ENCODE measurements at places on chromosomes 6 and 20.

- no peak for DNase-seq
Measured at GRCh38 chr20:21234806-21235483, 68.2 kb upstream of the XRN2 start.

DNA sequence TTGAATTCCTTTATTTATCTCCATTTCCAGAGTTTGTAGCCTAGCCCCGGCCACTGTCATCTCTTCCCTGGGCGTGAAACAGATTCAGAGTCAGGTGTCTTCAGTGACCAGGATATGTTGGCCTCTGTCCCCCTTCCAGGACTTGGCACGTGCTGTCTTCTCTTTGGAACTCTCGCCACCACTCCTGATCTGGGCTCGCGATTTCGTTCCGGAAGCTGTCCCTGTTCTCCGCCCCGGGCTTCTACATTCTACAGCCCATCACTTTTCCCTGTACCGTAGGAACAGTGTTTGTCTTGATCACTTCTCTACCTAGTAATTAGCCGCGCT is 739 bp downstream of the GSS start:
- DNase-seq = no peak

DNA sequence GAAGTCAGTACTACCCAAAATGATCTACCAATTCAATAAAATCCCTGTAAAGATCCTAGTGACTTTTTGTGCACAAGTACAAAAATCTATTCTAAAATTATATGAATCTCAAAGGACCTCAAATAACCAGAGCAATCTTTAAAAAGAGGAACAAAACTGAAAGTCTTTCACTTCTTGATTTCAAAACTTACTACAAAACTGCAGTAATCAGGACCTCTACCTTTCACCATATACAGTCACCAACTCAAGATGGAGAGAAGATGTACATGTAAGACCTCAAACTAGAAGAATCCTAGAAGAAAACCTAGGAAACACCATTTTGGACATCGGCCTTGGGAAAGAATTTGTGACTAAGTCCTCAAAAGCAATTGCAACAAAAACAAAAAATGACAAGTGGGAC is 109.5 kb upstream of the CD93 start:
- DNase-seq = no peak

DNA sequence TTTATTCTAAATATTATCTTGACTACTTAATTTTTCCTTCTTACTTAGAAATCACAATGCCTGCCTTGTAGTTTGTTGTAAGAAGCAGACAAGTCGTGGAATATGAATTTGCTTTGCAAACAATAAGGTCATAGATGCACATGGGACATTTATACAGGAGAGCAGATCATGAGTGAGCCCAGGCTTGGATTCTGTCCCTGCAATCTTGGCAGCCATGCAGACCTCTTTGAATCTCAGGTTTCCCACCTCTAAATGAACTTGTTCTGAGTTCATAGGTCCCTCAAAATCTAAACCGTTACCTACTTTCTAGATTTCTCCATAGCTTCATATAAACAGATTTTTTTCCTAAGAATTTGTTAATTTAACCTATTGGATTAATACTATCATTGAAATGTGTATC is 19.5 kb downstream of the KIAA0408 start:
- no peak for DNase-seq

DNA sequence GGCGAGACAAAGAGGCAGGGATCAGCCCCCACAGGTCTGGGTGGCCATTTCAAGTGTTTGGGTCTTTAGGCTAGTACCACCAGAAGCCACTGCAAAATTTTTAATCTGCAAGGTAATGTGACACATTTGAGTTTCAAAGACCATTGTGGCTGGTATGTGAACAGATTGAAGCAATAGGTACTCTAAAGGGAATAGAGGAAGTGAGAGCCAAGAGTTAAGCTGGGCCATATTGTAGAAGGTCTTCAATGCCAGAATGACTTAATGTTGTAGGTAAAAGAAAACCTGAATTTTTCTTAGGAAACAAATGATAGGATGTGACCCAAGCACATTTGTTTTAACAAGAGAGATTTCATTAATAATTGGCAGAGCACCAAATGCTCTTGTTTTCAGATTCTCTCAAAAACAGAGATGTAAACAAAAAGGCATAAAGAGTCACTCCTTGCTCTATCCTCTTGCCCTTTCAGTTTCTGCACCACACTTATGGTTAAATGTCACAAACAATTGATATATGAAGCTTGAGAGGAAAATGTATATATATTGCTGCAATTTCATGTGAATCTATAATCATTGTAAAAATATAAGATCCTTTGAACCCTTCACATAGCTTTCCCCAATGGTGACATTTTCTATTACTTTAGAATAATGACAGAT is 307.1 kb upstream of the PLN start:
- DNase-seq = no peak

DNA sequence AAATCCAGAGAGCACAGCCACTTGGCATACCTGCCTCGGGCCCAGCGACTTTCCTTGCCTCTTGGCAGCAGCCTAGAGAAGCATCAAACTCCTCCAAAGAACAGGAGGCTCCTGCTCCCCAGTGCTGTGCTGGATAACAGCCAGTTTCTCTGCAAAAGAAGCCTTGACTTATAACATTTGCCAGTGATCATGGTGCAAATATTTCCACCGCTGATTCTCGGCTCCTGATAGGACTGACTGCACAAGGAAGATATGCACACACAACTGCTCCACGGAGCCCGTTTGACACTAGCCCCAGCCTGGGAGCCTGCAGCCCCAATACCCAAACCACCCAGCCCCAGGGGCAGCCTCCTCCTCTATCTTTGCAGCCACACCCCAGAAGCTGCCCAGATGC is 17.5 kb downstream of the ACSS1 start:
- no peak for DNase-seq

GRCh38 chr6:154112181-154112809 is 73.3 kb downstream of the OPRM1 start:
- no peak for DNase-seq

GRCh38 chr20:34703424-34704176 is 544 bp upstream of the TP53INP2 start:
- DNase-seq = no peak

DNA sequence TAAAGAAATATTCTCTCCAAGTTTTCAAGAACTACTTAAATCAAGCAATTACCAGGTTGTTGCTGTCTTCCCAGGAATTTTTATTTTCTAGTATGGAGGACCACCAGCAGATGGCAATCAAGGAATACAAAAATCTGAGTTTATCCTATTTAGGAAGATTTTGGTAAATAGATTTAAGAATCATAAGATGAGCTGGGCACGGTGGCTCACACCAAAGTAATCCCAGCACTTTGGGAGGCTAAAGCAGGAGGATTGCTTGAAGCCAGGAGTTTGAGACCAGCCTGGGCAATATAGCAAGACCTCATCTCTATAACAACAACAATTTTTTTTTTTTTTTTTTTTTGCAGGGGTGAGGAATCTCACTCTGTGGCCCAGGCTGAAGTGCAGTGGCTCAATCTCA is 19.3 kb upstream of the SEC63 start:
- DNase-seq = no peak

DNA sequence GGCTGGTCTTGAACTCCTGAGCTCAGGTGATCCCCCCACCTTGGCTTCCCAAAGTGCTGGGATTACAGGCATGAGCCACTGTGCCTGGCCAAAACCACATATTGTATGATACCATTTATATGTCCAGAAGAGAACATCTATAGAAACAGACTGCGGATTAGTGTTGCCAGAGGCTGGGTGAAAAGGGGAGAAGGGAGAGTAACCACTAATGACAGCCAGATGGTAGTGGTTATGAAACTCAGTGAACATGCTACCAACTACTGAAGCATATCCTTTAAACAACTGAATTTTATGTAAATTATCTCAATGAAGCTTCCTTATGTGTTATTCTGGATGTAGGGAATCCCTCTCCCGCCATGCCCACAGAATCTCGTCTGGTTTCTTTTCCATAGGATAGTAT is 15.7 kb downstream of the SLC23A2 start:
- DNase-seq = no peak

- DNase-seq = no peak
Measured at GRCh38 chr20:35954907-35955251, 577 bp upstream of the SCAND1 start.

GRCh38 chr6:5937169-5937909 is 69.4 kb downstream of the NRN1 start:
- no peak for DNase-seq

GRCh38 chr6:127784468-127784867 is 116.4 kb downstream of the THEMIS start:
- no peak for DNase-seq

DNA sequence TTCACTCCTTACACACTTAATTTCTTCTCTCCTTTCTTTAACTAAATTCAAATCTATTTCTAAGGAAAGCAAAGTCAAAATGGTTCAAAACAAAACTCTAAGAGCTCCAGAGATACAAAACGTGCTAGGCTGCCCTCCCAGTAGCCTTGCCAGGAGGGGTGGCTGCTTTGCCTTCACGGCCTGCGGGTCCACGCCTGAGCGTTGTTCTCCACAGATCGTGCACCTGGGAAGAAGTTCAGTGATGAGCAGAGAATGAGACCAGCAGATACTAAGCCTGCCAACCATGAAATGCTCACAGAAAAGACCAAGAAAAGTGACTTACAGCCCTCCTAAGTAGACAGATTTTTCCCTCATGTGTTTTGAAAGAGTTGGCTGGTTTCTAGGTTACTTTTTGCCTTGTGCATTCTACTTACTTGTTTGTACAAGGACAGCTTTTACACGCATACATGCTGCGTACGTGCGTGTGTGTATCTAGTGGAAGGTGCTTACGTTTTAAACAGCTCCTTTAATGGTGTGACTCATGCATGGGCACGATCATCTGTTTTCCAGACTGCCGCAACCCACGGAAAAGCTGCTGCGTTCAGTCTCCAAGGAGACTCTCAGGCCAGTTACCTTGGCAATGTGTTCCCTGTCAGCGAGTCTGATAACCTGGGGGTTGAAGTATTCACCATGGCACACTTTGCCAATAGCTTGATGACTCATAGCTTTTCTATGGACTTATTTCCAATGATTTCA is 32.4 kb upstream of the PBOV1 start:
- no peak for DNase-seq

DNA sequence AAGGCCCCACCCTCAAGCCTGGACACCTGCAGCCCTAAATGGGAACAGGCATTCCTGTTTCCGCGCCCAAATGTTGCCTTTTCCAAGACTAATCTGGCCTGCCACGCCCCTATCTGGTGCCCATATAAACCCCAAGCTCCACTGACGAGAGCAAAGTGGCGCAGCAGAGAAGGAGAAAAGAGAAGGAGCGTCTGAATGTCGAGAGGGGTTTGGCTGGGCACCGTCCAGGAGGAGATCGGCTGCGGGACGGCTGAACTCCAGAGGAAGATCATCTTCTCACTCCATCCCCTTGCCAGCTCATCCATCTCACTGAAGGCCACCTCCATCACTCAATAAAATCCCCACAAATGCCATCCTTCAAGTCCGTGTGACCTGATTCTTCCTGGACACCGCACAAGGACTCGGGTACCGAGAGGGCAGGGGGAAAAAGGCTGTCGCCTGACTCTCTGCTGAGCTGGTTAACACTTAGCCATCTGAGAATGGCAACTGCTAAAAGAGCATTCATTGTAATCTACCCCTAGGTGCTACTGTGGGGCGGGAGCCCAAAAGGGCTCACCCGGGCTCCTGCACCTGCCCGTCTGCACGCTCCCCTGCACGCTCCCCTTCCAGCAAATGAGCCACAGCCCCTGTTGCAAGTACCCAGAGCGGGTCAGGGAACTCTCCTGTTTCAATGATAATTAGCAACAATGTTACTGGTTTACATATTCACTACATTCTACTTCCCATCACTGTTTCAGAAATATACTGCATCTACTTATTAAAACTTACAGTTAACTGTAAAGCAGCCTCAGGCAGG is 23.5 kb downstream of the TAF4 start:
- DNase-seq = no peak

Data from stimulated activated CD8-positive, alpha-beta memory T cell treated with anti-CD3 and anti-CD28 coated beads, Interleukin-4, amount 100 ng/mL, for 1 hour (primary cell).